ENCODE measurements at places on chromosomes 1 and 21.

- no peak overlapping the region for H3K4me3 ChIP-seq
- no peaks in the 10 kb centered on the region for H3K27me3 ChIP-seq
- no peak for DNase-seq
- H3K4me1 ChIP-seq, result no peaks in the 10 kb centered on the region
- H3K36me3 ChIP-seq, result peaks cover 35% of the 10 kb centered on the region
Observed at GRCh38 chr1:50508040-50508586, 84.9 kb upstream of the DMRTA2 start.

- peak overlapping the region; percentile 75 for H3K27ac ChIP-seq
- peaks cover 100% of the 10 kb centered on the region for H3K4me1 ChIP-seq
- peaks cover 47% of the 10 kb centered on the region for H3K36me3 ChIP-seq
- peaks cover 8% of the 10 kb centered on the region for H3K27me3 ChIP-seq
- DNase-seq, result no peak
Observed at GRCh38 chr1:85363521-85363920, 87.1 kb upstream of the BCL10 start.

- peaks cover 14% of the 10 kb centered on the region for H3K4me1 ChIP-seq
- H3K36me3 ChIP-seq, result no peaks in the 10 kb centered on the region
- peak within 1 kb of the TSS; percentile 75 for H3K27ac ChIP-seq
- H3K27me3 ChIP-seq, result no peaks in the 10 kb centered on the region
Observed at GRCh38 chr1:115089420-115090185, at the start of gene TSPAN2. TSS of gene TSPAN2 (minus strand) at chr1:115089503. CDS start at chr1:115089432, 71 bp downstream.

GRCh38 chr1:156627313-156627880, 8.2 kb downstream of the HAPLN2 start:
- peaks cover 6% of the 10 kb centered on the region for H3K4me1 ChIP-seq
- H3K4me3 ChIP-seq, result no peak overlapping the region
- no peaks in the 10 kb centered on the region for H3K36me3 ChIP-seq

DNA sequence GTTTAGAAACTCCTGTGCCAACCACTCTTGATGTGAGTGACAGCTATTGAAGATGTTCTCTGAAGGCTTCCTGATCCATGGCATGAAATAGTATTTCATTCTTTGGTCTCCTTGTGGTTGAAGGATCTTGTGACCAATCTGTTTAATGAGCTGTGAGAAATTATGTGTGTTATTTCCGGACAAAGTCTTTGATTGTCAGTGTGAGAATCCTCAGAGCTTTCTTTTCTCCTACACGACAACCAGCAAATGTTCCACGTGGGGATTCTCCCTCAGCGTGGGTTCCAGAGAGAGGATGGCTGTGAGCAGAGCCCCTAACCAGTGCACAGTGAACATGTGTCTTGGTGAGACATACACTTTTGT, 45.0 kb upstream of the HOOK1 start:
- H3K4me1 ChIP-seq, result peaks cover 19% of the 10 kb centered on the region
- no peak for DNase-seq
- no peak overlapping the region for H3K27ac ChIP-seq
- no peaks in the 10 kb centered on the region for H3K36me3 ChIP-seq
- H3K27me3 ChIP-seq, result peaks cover 2% of the 10 kb centered on the region

GRCh38 chr21:28380241-28380640, 612.4 kb downstream of the LTN1 start:
- H3K27ac ChIP-seq, result no peak overlapping the region
- H3K4me3 ChIP-seq, result no peak overlapping the region
- no peak for DNase-seq
- H3K27me3 ChIP-seq, result no peaks in the 10 kb centered on the region
- H3K36me3 ChIP-seq, result no peaks in the 10 kb centered on the region

DNA sequence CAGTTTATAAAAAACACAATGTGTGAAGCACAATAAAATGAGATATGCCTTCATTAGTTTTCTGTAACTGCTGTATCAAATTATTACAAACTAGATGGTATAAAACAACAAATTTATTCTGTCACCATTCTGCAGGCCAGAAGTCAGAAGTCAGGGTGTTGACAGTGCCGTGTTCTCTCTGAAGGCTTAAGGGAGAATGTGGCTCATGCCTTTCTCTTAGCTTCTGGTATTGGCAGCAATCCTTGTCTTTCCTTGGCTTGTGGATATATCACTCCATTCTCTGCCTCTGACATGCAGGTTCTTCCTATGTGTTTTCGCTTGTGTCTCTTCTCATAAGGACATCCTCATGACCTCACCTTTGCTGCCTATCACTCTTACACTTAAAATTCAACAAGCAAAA, 10.1 kb downstream of the NEK7 start:
- peak overlapping the region; percentile 5 for H3K4me3 ChIP-seq
- H3K27me3 ChIP-seq, result peaks cover 2% of the 10 kb centered on the region
- H3K4me1 ChIP-seq, result peaks cover 91% of the 10 kb centered on the region
- H3K27ac ChIP-seq, result peak overlapping the region; percentile 14
- DNase-seq, result no peak
- H3K36me3 ChIP-seq, result peaks cover 37% of the 10 kb centered on the region

DNA sequence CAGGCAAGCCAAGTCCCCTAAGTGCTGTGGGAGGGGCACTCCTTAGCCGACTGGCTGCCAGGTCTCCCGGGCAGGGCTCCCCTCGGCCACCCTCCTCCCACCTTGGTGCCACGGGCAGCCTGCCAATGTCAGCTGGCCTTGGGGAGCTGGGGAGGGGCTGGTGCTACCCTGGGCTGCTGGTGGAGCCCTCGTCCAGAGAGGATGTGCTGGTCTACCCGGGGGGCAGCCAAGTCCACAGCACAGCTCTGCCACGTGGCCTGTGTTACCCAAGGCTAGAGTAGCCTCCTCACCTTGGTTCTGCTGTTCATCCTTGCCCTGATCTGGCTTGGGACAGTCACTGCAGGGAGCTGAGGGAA, 42.9 kb downstream of the CRYAA start:
- H3K27ac ChIP-seq, result no peak overlapping the region
- no peak overlapping the region for H3K4me3 ChIP-seq
- H3K4me1 ChIP-seq, result no peaks in the 10 kb centered on the region
- no peak for DNase-seq
- no peaks in the 10 kb centered on the region for H3K36me3 ChIP-seq
